ENCODE measurements at places on chromosomes 5 and 9.

DNA sequence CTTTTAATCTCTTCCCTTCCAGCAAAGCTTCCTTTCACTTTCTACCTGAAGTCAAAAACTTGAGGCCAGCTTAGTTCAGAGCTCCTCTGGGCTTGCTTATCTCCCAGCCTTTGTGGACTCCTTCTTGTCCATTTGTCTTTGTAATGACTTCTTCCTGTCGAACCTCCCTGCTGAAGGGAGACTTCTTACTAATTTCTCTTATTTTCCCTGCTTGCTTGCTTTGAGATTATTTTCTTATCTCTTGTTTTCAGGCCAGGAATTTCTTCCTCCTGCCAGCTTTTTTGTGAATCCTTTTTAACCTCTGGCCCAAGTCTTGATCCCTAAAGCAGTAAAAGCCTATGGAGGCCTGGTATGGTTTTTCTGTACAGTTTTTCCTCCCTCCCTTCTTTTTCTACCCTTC, 46.8 kb upstream of the DHFR start:
- DNase-seq: no peak

GRCh38 chr5:2642684-2643345, 108.7 kb downstream of the IRX2 start:
- no peak for DNase-seq

DNA sequence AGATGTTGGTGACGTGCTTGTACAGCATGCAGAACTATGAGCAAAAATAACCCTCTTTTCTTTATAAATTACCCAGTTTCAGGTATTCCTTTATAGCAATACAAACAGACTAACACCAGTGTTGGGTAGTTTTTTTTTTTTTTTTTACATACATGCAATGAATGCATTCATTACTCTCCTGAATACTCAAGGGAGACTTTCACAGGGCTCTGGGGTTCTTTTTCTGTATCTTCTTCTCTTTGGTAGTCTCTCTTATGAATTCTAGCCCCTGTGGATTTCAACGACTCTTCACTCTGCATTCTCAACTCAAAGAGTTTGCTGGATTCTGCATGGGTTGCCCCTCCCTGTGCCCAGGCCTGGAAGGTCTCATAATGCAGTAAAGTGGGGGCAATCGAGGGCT, 27.8 kb downstream of the PTTG1 start:
- DNase-seq: no peak

DNA sequence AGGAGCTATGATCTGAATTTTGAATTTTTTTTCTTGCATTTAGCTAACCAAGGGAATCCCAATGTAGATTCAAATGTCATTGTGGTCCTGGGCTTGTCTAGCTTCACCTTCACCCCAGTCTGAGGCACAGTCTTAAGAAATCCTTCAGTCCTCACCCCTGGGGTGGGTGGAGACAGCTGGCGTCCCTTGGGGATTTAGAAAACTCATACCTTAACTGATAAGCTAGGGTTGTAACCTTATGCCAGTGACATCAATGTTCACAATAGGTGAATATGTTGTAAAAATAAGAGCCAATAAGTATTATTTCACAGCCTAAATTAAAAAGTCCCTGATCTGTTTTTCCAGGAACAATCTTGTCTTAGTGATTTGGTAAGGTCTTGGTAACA, 4.6 kb downstream of the ISOC1 start:
- no peak for DNase-seq

- DNase-seq: no peak
These were observed 105.7 kb downstream of the LRRC70 start for GRCh38 chr5:62684310-62684709.

GRCh38 chr9:131874916-131875670, 135.2 kb upstream of the RAPGEF1 start:
- no peak for DNase-seq

DNA sequence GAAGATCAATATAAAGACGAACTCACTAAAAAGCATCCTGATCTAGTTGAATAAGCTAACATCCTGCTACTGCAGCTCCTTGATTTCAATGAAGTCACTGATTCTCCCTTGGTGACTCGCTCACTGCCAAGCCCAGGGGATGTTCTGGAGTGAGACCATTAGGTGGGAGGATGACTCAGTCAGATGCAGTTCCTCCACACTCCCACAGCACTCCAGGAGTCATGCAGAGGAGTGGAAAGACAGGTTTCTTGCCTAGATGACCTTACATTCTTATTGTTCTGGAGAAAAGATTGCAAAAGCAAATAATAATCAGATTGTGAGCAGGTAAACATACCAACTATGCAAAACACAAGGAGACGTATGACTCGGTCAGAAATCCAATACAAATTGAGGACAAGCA, 15.3 kb downstream of the GCNT4 start:
- peak; percentile 83 for DNase-seq

DNA sequence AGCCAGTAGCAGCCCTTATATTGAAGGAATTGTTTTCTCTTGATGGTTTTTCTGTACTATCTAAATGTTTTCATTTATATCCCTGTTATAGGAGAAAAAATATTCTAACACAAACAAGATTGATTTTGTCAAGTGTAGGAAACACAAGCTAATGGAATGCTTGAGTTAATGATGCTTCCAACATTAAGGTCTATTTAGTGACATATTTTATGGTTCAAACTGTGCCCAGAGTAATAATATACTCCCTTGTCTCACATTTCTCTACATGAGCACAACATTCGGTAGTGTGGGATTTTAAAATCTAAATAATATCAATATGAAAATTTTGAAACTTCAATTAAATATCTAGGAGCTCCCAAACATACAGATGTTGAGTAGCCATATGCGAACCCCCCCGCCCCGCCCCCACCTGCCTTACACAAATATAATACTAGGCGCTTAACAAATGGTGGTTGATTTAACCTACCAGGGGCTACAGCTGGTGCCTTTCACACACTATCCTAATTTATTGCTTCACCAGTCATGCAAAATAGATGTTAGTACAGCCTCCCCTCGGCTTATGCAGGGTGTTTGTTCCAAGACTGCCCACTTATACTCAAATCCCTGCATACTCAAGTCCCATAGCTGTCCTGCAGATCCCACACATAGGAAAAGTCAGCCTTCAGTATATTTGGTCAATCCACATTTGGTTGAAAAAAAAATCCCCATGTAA, 124.1 kb upstream of the ACO1 start:
- DNase-seq: no peak
